CD8-positive, alpha-beta memory T cell (primary cell): ENCODE measurements at places on chromosomes 7 and 10.

GRCh38 chr7:85489498-85489897, 302.6 kb upstream of the SEMA3D start:
- no peak for DNase-seq

DNA sequence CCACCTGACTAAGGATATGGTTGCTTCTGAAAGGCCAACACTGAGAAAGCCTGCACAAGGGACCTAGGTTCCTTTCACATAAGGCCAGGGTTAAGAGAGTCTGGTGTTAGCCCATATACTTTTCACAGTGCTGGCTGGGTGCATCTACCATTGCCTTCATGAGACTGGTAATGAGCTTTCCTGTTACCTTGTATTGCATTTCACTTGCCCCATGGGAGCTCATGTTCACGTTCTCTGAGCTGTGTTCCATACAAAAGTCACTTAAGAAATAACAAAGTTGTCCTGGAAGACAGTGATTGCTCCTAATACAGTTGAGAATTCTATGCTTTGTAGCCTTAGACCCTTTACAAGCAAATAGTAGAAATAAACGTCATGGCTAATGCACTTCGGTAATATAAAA, 337.8 kb upstream of the TEX47 start:
- no peak for DNase-seq

GRCh38 chr7:1255080-1255816, 22.6 kb downstream of the UNCX start:
- DNase-seq, result no peak

- DNase-seq, result no peak
Observed at GRCh38 chr10:8712656-8713055, 658.2 kb downstream of the GATA3 start.

GRCh38 chr7:157887400-157887799, 550.6 kb downstream of the DNAJB6 start:
- no peak for DNase-seq

- DNase-seq, result no peak
Observed at GRCh38 chr7:38757931-38758330, 126.8 kb upstream of the AMPH start.

- no peak for DNase-seq
Observed at GRCh38 chr10:107577221-107577620, 412.7 kb upstream of the SORCS1 start.

DNA sequence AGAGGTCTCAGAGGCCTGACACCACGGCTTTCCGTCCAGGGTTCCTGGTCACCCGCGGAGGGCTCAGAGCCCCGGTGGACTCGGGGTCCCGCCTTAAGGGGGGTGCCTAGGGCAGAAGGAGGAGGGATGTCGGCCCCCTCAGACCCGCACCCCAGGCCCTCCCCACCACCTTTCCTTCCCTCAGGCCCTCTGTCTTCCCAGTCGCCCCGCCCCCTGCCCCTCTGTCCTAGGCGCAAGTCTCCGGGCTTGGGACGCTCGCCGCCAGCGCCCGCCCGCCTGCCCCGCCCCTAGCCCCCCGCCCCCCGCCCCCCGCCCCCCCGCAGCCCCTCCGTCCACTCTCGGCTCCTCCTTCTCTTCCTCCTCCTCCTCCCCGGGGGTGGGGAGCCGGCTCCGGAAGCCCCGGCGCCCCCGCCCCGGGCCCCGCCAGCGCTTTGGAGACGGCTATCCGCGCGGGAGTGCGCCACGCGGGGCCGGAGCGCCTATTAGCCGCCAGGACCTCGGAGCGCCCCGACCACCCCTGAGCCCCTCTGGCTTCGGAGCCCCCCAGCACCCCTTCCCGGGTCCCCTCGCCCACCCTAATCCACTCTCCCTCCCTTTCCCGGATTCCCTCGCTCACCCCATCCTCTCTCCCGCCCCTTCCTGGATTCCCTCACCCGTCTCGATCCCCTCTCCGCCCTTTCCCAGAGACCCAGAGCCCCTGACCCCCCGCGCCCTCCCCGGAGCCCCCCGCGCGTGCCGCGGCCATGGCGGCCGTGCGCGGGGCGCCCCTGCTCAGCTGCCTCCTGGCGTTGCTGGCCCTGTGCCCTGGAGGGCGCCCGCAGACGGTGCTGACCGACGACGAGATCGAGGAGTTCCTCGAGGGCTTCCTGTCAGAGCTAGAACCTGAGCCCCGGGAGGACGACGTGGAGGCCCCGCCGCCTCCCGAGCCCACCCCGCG, at the start of gene AEBP1:
TSS of gene AEBP1 (plus strand) at position 423 of the 937 bp plus-strand sequence. CDS start at position 744, 321 bp downstream.
- DNase-seq, result no peak

GRCh38 chr7:33093266-33093665, 15.9 kb downstream of the RP9 start:
- DNase-seq, result no peak

DNA sequence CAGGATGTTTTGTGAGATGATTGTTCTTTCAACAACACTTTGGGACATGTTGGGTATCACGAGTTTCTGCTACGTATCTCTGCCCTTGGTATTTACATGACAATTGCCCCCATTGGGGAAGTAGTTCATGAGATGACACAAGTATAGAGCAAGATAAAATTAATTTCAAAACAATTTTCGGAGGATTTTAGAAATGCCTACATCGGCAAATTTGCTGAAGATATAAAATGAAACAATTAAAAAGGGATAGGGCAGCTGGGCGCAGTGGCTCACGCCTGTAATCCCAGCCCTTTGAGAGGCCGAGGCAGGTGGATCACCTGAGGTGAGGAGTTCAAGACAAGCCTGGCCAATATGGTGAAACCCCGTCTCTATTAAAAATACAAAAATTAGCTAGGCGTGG, 371.7 kb downstream of the INHBA start:
- DNase-seq, result no peak
